ENCODE measurements at places on chromosomes 3 and 15.

DNA sequence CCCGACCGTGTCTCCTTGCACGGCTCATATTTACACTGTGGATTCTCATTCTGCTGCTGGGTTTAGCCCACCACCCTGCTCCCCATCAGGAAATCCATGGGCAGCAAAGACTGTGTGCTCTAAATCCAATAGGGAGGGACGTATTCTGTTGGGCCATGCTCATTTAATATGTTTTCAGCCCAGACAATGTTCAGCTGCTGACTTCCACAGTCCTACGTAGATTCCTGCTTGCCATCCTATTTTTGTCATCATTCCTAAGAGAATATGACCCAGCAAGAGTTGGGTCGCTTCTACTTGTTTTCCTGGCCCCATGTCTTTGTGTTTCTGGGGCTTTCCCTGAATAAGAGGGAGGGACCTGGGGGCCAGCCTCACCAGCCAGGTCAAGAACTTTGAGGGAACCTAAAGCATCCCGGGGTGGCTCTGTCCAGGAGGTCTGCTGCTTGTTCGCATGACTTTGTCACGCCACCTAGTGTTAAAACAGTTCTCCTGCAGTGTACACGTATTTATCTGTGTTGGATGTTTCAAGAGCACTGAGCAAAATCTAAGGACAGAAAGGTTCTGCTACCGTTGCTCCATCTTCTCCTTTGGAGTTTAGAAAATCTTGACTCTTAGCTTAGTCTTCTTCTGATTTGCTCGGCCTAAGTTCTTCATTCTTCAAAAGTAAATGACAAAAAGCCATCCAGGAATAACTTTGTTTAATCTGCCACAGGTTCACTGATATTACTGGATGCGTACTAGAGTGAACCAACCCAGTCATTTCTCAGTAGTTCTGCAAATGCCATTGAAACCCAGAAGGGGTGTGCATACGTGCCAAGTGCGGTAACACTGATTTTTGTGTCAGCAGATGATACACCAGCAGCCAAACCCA lies 79.8 kb upstream of the NR2E3 start:
- DNase-seq: no peak

- no peak for DNase-seq
Measured at GRCh38 chr15:94033014-94033682, 198.2 kb upstream of the MCTP2 start.

GRCh38 chr3:43015991-43016865 lies 37.1 kb downstream of the GASK1A start:
- no peak for DNase-seq

DNA sequence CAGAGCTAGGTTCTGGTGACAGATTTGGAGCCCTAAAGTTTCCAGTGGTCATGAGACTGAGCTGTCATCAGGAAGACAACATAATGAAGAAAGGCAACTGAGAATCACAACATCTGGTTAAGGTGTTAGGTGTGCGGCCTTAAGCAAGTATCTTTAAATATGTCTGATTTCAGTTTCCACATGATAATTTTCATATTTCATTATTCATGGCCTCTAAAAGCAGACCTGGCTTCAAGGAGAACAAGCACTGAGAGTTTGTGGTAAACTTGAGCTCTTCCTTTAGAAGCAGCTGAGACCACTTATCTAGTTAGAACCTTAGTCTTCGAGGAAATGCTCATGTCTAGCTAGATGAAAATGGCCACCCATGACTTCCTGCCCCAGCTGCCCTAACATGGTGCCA lies 25.7 kb upstream of the MYLK start:
- no peak for DNase-seq

- no peak for DNase-seq
Measured at GRCh38 chr15:29698030-29698701, 124.1 kb downstream of the TJP1 start.

DNA sequence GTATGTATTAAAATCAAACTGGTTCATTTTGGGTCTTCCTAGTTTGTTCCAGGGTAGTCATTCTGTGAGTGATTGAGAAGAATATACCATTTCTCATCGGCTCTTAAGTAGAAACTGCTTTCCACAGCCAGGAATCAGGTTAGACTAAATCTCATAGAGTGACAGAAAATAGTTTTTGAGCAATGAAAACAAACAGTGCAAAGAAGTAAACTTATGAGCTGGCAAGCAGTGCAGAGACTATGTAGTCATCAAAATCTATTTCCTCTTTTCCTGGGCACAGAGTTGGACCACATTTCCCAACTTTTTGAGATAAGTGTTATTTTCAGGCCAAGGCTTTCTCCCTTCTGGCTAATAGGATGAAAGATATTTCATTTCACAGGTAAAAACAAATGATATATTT lies 66.5 kb downstream of the UBE3A start:
- DNase-seq: no peak

DNA sequence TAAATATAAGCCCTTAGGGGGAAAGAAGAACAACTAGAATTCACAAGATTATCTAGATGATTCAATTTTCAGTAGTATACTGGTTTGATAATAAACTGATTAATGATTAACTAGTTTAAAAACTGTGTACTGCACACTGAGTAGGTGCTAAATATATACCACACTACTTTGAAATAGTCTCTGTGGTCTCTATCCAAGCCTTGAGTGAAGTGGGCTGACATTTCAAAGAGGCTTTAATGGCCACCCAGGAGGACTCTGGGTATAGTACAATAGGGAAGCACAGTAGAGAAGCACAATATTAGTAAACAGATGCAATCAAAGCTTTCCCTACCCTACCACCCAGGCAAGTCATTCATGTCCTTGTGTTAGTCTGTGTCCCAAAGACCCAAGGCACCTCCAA lies 46.7 kb downstream of the FILIP1L start:
- no peak for DNase-seq

DNA sequence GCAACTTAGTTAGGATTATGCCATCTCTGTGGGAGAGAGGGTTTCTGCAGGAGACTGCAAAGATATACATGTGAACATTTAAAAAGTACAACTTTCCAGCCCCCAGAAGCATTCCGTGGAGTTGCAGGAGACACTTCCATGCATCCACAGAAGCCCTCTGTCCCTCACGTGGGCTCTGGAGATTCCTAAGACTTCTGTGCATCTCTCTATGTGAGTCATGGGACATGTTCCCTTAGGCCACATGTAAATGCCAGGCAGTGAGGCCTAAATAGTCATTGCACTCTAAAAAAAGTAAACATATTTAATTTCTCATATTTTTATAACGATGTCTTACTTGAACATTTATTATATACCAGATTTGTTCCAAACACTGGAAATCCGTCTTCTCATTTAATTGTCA lies 126.5 kb upstream of the ROPN1 start:
- no peak for DNase-seq

DNA sequence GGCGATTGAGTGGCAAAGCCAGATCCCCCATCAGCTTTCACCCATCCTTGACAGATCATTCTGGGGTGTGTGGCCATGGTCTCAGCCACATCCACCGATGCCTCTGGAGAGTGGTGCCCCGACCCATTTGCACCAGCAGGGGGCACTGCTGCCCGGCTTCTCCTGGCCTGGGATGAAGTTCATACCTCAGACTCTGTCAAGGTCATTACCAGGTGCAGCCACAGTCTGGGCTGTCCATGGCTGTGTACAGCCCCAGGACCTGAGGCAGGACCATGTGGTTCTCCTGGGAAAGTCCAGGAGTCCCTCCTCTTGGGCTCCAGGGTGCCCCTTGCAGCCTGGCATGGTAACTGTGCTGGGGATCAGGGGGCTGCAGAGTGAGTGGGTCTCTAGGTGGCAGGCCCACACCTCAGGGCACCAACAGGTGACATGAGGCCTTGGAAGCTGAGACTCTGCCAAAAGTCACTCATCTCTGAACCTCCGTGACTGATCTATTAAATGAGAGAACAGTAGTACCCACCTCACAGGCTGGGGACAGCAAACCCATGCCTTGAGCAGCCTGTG lies 67.2 kb downstream of the CACNA2D2 start:
- peak; percentile 52 for DNase-seq

- DNase-seq: no peak
Measured at GRCh38 chr3:193929373-193929772, 206.6 kb upstream of the HES1 start.

- no peak for DNase-seq
Measured at GRCh38 chr15:76460871-76461270, 124.3 kb downstream of the ISL2 start.
